8988T (cell line): ENCODE measurements at places on chromosomes 6 and 20.
A peak's percentile ranks its signal among the peaks of the same experiment; 100 is the strongest.

GRCh38 chr6:158853880-158854213 lies 34.7 kb upstream of the EZR start:
- no peak for DNase-seq

GRCh38 chr6:70310063-70310694 lies 7.3 kb upstream of the COL9A1 start:
- no peak for DNase-seq

DNA sequence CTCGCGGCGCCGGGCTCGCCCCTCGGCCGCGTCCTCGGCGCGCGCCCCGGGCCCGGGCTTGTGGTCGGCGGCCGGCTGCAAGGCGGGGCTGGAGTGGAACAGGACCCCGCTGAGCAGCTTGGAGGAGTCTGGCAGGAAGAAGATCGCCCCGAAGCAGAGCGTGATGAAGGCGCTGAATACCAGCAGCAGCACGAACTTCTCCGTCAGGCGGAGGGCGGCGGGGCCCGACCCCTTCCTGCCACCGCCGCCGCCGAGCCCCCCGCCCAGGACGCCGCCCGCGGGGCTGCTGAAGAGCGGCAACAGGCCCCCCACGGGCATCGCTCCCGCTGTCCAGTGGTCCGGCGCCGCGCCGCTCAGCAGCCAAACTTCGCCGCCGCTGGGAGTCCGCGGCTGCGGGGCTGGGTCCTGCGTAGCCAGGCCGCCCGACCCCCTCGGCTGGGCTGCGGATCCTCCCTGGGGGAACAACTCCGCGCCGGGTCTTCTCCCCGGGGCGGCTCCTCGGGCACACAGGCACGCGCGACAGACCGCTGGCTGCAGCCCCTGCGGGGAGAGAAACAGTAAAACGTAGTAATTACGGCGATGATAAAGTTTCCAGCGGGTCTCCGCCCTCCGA lies 707 bp downstream of the MAN1A1 start:
- DNase-seq: peak; percentile 51

- DNase-seq: no peak
Observed at GRCh38 chr6:71404145-71404966, 115.7 kb downstream of the OGFRL1 start.

- no peak for DNase-seq
Observed at GRCh38 chr6:144893680-144894151, 608.6 kb downstream of the UTRN start.

DNA sequence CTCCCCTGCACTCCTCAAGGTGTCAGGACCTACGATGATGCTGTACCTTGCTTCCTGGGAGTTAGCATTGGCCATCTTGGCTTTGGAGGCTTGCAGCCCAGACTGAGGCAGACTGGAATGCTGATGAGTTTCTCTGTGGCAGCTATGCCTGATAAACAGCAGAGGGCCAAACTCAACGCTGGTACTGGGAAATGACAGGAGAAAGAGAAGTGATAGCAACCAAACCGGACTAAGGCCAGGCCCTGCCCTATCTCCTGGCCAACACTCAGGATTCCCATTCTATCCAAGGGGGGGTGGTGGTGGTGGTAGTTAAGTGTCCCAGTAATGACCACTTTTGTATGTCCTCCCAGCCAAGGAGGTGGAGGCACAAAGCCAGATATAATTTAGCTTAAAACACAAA lies 90.0 kb upstream of the DTNBP1 start:
- no peak for DNase-seq

DNA sequence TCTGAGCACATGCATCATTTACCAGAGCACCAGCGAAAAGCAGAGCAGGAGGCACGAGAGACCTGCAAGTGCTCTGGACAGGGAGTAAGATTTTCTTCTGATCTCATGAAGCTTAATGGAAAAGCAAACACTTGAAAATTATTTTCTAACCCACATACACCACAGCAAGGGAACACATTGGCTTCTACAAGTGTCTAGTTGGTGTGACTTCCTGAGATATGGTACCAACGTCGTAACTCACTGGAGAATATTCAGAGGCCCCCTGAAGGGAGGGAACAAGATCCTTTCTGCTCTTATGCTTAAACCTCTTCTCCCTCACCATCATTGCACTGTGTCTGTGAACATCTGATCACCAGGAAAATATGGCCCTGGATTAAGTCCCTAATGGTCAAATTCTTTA lies 48.6 kb downstream of the PSMB1 start:
- DNase-seq: no peak

DNA sequence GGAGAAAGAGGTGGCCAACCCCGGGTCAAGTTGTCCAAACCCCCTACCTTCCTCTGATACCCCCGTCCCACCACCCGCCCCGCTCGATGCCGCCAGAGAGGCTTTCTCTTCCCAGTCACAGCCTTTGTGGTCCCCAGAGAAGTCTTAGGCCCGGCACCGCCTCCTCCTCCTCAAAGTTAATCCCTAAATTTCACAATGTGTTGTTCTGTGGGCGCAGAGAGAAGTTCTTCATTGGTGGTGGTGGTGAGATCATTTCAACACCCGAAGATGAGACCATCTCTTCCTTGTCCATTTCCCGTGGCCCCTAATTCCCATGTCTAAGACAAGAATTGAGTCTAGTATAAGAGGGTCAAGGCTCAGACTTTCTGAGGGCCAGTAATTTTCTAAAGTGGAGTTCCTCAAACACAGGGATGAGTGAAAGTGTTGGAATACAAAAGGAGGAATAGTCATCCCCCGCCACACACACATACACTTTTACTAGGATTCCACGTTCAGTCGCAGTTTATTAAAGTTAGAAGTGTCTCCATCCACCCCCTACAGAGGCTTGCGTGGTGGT lies 10.4 kb downstream of the TRIM31 start:
- no peak for DNase-seq

GRCh38 chr6:127812985-127813698 lies 87.7 kb downstream of the THEMIS start:
- no peak for DNase-seq

GRCh38 chr6:100796049-100796823 lies 84.9 kb downstream of the ASCC3 start:
- DNase-seq: no peak

- no peak for DNase-seq
Observed at GRCh38 chr6:91633374-91634111, 1046.7 kb upstream of the MAP3K7 start.

GRCh38 chr6:153328194-153328593 lies 197.1 kb upstream of the RGS17 start:
- no peak for DNase-seq

DNA sequence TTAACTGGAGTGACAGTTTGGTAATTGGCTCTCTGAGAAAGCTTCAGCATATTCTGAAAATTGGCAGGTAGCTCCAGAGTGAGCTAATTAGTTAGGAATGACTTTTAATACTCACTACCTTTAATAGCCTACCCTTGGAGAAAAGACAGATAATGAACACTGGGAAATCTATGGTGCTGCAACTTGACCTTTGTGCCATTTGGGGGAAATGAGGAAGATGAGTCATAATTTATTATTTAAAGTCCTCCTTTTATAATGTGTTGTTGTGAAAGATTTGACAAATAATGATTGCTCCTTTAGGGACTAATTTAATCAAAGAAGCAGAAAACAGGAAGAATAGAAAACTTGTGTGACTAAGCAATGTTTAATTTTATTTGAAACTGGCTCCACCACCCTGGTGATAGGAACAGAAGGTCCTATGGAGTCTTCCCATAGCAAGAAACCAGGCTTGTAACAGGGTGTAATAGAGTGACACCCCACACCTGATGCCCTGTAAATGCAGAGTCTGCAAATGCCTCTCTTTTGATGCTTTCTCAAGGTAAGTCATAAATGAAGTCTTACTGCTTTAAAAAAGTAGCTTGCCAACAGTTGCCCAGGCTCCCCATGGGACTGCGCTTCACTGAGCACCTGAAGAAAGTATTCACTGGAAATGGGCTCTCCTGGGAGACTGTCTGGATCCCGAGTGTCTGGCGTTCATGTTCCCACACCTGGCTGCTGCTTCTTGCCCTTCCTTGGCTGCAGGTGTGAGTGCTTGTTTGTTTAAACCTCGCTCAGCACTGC lies 134.4 kb downstream of the LRRC1 start:
- DNase-seq: no peak
